ENCODE measurements at places on chromosomes 16 and 17.

DNA sequence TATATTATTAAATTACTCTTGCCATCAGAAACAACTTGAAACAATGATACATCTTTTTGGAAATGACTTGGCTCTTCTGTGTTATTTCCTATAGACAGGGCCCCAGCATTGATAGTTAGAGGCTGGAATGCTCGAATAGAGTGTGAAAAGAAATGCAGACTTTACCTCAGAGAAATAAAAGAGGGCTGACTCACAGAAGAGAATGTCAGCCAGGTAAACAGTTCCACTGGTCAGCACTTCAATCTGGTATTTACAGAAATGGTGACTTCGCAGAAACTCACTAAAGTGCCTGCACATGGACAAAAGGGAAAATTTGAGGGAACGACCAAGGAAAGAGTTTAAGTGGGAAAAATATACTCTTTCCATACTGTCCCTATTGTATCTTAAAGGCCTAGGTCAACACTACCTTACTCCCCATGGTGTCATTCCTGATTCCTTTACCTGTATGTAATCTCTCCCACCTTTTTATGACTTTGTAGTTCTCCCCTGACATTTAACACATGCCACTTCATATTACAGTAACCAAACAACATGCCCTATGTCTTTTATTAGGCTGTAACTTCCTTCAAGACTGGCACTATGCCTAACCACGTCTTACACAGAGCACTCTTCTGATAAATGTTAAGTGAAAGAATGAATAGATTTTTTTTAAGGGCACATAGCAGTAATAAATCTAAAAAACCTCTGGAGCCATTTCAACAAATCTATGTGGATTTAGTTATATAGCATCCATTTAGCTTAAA is 36.7 kb downstream of the AKAP10 start:
- peak; percentile 61 for DNase-seq

GRCh38 chr16:80460988-80461387 is 79.8 kb upstream of the DYNLRB2 start:
- DNase-seq, result no peak

GRCh38 chr17:72982680-72983079 is 109.8 kb downstream of the SLC39A11 start:
- DNase-seq, result no peak

DNA sequence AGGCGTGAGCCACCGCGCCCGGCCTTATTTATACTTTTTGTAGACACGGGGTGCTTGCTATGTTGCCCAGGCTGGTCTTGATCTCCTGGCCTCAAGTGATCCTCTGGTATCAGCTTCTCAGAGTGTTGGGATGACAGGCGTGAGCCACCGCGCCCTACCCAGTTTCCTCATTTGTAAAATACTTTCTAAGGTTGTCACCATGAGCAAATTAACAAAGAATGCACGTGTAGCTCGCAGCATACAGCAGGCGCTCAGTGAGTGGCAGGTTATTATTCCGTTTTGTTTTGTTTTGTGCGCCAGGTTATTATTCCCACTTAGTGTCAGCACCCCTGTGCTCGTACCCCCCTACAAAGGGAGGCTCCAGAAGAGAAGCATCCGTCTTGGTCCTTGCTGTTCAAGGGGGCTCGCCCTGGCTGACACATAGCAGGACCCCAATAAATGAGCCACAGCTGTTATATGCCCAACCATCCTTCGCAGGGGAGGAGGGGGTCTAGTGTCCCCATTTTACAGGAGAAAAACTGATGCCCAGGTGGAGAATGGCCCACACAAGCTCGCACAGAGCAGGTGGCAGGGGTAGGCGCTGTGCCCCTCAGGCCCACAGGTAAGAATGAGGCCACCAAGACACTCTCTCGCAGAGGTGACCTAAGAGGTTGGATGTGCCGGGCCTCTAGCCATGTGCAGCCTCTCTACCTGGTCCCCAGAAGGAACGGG is 686 bp upstream of the MIEF2 start:
- DNase-seq, result peak; percentile 71

- DNase-seq, result peak; percentile 21
Measured at GRCh38 chr16:19879241-19879792, 5.3 kb downstream of the GPRC5B start.

DNA sequence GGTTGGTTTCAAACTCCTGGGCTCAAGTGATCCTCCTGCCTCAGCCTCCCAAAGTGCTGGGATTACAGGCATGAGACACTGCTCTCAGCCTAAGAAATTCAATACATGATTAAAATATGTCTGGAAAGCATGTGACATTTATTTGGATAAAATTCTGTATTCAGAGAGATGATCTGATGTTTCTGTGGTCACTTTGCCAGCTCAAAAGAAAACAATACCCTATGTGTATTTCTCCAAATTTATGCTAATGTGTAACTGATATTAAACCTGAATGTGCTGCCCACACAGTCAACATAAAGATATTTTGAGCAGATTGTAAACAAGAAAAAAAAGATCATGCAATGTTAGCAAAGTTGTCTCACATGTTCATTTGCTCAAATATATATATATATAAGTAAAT is 16.7 kb downstream of the C17orf67 start:
- DNase-seq, result no peak

All from NCI-H226 (cell line).